Thyroid gland (tissue), 4 donors: ENCODE measurements at places on chromosomes 5 and 9.
A peak's percentile ranks its signal among the peaks of the same experiment; 100 is the strongest.

DNA sequence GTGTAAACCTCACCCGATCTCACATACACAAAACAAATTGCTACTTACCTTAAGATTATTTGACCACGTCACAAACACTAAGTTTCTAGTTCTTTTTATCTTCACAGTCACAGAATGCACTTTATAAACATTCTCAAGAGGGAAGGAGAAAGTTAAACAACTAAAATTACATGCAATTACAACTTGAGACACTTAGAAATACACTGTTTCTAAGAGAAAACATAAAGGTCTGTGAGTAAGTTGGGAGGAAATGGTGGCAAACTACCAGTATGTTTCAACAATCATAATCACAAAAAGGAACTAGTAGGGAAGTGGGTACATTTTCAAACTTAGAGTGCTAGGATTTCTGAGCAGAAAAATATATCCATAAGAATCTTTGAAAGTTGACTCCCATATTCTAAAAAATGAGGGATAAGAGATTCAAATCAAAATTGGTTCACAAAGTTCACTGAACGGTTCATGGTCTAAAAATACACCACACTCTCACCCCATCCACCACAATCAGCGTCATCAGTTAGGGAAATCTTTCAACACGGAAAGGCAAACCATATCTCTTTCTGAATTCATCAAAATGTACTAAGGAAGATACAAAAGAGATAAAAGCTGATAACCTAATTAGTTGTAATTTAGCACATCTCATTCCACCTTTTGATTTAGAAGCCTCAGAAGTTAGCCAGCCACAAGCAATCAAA lies 182.6 kb downstream of the BNC2 start:
- no peak for DNase-seq

GRCh38 chr5:7759257-7759871 lies 91.6 kb downstream of the CFAP90 start:
- no peak for DNase-seq

- no peak for DNase-seq
Measured at GRCh38 chr9:78884611-78885150, 587.8 kb downstream of the PSAT1 start.

- no peak for DNase-seq
Measured at GRCh38 chr9:112848316-112849151, 42.1 kb downstream of the SLC46A2 start.

GRCh38 chr5:111311666-111312065 lies 87.5 kb downstream of the CAMK4 start:
- DNase-seq: no peak

DNA sequence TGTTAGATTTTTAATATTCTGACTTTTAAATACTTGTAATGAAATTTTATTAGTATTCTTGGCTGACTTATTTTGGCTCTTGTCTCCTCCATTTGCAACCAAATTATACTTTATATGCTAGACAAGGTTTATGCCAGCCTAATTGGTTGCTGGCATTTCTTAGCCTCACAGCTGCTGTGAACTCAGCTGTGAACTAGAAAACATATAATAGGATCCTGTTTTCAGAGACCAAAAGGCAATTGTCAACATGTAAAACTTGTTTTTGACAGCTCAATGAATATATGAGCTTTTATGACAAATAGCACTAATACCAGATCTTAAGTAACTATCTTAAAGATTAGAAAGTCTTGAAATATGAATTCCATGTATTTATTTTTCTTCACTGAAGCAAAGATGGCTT lies 25.9 kb downstream of the KIF2A start:
- DNase-seq: no peak

DNA sequence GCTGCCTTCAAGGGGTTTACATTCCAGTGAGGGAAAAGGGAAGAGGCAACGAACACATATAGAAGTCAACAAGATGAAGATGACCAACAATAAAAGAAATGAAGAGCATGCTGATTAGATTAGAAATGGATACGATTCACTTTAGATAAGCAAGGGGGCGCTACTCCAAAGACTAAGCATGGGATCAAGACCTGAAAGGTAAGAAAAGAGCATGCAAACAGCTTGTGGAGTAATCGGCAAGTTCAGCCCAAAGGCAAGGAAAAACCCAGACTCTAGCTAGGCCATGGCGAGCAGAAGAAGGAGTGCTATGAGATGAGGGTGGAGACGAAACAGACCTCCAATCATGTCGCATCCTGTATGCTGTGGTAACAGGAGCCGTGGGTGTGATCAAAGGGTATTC lies 124.4 kb downstream of the FANCC start:
- no peak for DNase-seq

GRCh38 chr5:14503017-14503680 lies 78.4 kb upstream of the OTULINL start:
- no peak for DNase-seq

DNA sequence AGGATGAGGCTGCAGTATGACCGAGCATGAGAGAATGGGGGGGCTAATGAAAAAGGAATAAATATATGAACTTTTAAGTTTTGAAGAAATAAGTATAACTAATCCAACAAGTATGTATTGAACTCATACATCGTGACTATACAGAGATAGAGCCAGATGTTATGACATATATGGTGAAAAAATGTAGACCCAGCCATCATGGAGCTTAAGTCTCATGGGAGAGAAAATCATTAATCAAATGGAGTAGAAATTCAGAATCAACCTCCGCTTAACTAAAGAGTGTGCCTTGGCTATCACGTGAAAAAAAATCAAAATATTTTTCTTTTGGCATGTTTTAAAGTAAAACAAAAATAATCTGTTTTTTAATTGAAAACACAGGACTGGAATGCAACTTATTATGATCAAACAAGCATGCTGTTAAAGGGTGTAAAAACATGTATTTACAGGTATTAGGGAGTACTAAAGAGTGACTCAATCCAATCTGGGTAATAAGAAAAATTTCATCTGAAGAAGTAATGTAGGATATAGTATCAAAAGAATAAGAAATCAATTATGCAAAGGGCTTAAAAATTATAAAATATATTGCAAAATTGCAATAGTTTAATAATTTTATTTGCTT lies 868.5 kb upstream of the NUDT12 start:
- no peak for DNase-seq

DNA sequence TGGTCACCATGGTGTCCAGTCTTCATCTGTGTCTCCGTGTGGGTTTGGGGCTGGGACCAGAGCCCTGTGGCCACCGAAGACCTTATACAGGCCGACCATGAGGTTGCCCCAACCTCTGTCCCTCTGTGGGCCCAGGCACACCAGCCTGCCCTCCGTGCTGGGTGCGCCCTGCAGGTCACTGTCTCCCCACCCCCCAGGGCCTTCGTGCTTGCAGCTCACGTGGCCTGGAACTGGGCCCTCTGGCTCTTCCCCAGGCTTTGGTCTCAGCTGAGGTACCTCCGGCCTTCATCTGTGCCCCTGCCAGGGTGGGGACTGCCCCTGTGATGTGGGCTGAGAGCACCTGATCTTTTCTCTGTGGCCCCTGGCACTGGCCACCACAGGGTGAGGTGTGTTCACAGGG lies 92.1 kb downstream of the RXRA start:
- peak; percentile 93 for DNase-seq

DNA sequence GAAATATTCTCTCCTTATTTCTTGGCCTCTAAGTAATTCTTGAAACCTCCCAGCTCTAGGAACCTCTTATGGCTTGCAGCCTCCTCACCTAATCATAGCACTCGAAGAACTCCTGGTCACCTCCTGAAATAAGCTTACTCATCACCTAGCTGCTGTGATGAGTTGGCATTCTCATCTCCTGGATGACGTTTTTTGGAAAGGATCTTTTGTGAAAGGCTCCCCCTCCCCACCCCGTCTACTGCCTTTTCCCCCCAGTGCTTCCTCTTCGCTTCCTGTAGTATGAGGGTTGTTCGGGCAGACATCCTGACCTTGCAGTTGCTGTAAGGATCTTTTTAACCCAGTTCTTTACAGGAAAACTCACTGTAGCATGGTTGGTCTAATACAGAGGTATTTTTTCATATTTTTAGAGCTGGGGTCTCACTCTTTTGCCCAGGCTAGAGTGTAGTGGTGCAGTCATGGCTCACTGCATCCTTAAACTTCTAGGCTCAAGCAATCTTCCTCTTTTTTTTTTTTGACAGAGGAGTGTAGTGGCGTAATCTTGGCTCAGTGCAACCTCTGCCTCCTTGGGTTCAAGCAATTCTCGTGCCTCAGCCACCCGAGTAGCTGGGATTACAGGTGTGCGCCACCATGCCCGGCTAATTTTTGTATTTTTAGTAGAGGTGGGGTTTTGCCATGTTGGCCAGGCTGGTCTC lies 41.8 kb downstream of the ARHGAP26 start:
- no peak for DNase-seq

GRCh38 chr5:155729684-155730059 lies 597.3 kb upstream of the SGCD start:
- DNase-seq: peak; percentile 54

- peak; percentile 38 for DNase-seq
Measured at GRCh38 chr9:121757281-121757585, 105.8 kb downstream of the DAB2IP start.

DNA sequence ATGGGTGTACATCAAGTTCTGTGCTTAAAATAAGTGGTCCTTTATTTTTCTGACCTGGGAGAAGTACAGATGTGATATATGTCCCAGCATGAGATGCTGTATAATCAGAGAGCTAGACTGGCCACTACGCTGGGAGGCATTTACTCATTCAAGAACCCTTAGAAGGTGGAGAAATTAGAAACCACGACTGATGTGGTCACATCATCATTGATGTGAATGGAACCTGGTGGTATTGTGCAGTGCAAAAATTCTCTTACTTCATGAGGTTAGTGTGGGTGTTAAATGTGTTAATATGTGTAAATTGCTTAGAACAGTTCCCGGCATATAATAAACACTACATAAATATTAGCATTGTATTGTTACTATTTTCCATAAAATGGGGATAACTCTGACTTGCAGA lies 69.5 kb upstream of the CKMT2 start:
- DNase-seq: no peak

DNA sequence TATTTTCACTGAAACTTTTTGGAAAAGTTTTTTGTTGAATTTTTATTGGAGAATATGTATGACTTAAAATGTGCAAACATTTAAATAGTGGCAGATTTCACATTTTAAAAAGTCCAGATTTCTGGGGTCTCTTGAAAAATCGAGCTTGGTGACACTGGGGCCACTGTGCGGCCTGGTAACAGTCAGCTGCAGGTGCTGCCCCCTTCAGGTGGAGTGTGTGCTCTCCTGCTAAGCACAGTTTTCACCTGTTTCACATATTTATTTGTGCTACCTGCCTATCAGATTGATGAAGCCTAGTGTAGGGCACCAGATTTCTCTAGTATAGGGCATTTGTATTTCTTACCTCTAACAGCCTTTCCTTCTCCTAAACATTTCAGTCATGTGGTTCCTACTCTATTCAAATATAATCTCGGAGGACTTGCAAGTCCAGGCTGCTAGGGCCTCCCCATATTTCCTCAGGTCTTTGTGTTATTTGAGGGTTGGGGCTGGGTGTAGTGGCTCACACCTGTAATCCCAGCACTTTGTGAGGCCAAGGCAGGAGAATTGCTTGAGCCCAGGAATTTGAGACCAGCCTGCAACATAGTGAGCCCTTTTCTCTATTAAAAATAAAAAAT lies 95.8 kb upstream of the KLF9 start:
- DNase-seq: peak; percentile 40

GRCh38 chr9:81305561-81306182 lies 383.7 kb downstream of the TLE1 start:
- no peak for DNase-seq

GRCh38 chr5:82684659-82685058 lies 392.5 kb downstream of the TMEM167A start:
- DNase-seq: no peak

DNA sequence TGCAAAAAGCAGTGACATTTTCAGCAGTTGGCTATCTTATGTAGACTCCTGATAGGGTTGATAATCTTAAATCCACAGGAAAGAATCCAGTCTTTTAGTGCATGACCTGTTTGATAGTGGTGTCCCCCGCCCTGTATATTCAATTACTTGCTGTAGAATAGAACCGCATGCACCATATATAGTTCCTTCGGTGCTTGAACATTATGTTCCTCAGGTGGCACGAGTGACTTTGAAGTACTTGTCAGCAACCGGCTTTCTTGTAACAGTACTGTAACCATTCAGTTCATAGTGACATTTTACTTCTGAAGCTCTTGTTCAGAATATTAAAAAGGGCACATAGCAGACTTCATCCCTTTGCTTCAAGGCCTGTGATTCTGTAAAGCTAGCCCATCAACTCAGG lies 163.2 kb upstream of the KLF9 start:
- no peak for DNase-seq

GRCh38 chr9:7209990-7210389 lies 452.2 kb downstream of the KDM4C start:
- DNase-seq: no peak

DNA sequence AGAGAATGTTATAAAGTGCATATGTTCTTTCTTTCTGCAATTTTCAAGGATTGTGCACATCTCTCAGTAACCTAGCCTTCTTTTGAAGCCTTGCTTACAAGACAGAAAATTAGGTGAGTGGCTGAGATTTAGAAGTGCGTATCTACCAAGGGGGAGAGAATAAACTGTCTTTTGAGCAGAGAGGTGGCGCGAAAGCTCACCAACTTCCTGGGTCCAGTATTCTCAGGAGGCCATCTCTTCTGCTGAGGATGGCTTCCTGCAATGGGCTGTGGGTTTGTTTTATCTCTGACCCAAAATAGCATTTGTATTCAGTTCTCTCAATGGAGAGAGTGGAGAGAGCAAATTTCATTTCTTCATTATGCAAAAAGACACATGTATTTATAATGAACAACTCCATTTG lies 75.4 kb upstream of the RPS23 start:
- no peak for DNase-seq

- peak; percentile 14 for DNase-seq
Measured at GRCh38 chr5:14946815-14947620, 75.4 kb upstream of the ANKH start.

- DNase-seq: no peak
Measured at GRCh38 chr5:137960141-137960540, 70.9 kb downstream of the PKD2L2 start.

- no peak for DNase-seq
Measured at GRCh38 chr9:107067739-107068416, 204.9 kb downstream of the ZNF462 start.

GRCh38 chr9:133987946-133988665 lies 4.0 kb downstream of the VAV2 start:
- peak; percentile 89 for DNase-seq

DNA sequence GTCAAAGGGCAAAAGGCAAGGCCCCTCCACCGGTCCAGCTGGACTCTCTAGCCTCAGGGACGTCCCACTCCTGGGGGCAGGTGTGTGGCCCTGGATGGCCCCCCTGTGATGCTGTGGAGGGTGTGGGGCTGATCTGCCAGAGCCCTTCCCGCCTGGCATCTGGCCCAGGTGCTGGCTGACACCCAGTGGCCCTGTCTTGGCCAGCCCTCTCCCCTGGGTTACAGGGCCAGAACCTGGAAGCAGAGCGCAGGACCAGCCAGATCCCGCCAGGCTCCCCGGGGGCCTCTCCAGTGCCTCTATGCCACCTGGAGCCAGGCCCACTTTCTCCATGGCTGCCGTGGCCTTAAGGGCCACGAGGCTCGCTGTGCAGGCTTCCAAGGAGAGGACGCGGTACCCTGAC lies 22.9 kb upstream of the SPATA31E1 start:
- no peak for DNase-seq

DNA sequence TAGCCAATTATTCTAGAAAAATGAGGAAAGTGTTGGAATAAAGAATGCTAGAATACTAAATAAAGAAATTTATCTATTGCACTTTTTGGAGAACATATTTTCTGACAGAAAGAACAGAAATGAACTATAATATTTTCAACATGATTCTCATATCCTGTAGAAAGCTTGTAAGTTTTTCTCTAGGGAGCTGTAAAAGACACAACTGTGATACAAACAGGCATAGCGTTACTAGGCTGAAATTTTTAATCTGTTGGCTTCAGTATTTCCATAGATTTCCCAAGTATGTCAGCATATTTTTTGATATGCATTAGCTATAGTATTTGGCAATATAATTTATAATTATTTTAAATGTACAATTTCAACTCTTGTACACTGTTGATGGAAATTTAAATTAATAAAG lies 31.3 kb downstream of the ANXA1 start:
- no peak for DNase-seq
